ENCODE measurements at places on chromosomes 3 and 15. TPM values are rescaled to one million over a fixed set of nuclear protein-coding genes. Genes with fewer than 3 reads are reported as not detected.

DNA sequence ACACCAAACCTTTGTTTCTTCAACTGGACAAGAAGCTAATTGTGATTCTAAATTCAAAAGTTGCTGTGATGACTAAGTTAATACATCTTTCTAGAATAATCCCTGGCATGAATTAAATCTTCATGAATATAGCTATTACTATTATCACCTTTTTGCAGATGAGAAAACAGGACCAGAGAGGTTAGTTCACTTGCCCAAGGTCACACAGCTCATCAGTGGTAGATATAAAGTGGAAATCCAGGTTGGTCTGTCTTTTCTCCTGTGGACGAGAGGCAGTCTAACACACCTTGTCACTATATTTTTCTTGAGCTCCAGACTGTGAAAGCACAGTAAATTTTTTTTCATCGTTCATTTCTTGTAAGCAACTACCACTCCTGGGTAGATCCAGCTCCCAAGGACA lies 247.6 kb upstream of the LRTM1 start:
- no peak for DNase-seq

- no peak for DNase-seq
Observed at GRCh38 chr15:75043509-75044257, 20.3 kb downstream of the PPCDC start.

DNA sequence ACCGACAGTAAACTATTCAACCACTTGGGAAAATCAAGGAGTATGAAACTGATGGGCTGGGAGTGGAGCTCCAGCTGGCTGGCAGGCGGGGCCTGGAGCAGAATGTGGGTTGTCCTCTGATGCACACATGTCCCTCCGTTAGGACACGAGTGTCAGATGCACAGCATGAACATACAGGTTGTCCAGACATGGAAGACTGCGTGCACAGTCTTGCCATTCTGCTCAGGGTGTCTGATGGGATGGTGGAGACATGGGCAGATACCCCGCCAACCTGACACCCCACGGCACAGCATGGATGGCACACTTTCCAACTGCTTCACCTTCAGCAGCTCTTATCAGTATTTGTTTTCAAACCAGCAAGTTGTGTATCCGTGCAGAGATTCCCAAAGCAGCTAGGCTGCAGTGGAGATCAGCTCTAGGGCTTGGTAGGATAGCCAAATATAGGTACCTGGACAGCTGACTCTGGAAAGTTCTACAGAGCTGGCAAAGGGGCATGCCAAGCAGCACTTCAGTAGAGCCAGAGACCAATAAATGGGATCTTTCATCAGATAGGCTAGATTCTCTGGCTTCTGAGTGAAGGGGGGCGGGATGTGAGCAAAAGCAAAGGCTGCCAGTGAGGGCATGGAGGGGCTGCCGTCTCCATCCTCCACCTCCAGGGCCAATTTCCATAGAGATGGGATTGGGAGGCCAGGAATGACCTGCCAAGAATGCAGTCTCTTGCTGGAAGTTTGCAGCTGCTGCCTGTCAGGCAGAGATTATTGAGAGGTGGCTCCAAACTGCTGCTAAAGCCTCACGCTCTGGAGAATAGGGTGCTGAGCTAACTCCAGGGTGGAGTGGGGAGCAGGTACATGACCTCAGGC lies 47.2 kb upstream of the KY start:
- DNase-seq, result no peak

DNA sequence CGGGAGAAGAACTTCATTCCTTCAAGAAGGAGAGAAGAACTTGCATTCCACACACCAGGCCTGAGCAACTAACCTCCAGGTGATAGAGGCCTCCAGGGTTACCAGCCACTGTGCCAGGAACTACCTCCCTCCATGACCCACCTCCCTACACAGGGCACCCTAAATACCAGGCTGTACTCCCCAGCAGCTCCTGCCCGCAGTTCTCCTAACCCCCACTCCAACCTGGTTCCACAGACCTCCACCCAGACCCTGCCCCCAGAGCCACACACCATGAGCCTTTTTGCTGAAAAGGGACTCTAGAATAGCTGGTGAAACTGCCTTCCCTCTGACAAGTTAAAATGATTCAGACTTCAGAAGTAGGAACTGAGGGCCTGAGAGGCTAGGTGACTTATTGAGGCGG lies 8.2 kb downstream of the IGDCC3 start:
- no peak for DNase-seq

- no peak for DNase-seq
Observed at GRCh38 chr3:183378008-183378407, 50.4 kb downstream of the MCF2L2 start.

DNA sequence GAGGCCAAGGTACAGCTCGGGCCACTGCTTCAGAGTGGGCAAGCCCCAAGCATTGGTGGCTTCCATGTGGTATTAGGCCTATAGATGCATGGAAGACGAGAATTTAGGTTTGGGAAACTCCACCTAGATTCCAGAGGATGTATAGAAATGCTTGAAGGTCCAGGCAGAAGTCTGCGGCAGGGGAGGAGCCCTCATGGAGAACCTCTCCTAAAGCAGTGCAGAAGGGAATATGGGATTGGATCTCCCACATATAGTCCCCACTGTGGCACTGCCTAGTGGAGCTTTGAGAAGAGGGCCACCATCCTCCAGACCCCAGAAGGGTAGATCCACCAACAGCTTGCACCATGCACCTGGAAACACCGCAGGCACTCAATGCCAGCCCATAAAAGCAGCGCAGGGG lies 48.1 kb upstream of the XXYLT1 start:
- no peak for DNase-seq

GRCh38 chr15:46576646-46577395 lies 942.0 kb downstream of the SQOR start:
- DNase-seq, result no peak

- no peak for DNase-seq
Observed at GRCh38 chr3:167843886-167844285, 108.4 kb downstream of the SERPINI1 start.

DNA sequence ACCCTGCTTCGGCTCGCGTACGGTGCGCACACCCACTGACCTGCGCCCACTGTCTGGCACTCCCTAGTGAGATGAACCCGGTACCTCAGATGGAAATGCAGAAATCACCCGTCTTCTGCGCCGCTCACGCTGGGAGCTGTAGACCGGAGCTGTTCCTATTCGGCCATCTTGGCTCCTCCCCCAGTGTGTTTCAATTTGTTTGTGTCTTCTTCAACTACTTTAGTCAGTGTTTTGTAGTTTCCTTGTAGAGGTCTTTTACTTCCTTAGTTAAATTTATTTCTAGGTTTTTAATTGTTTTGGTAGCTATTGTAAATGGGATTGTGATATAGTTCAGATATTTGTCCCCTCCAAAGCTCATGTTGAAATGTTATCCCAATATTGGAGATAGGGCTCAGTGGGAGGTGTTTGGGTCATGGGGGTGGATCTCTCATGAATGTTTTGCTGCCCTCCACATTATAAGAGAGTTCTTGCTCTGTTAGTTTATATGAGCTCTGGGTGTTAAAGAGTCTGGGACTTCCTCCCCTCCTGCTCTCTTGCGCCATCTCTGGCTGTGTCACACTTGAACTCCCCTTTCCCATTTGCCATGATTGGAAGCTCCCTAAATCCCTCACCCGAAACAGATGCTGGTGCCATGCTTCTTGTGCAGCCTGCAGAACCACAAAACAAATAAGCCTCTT lies 304.4 kb downstream of the DOCK3 start:
- DNase-seq, result no peak

GRCh38 chr15:87746333-87746732 lies 510.2 kb downstream of the NTRK3 start:
- no peak for DNase-seq

- DNase-seq, result no peak
Observed at GRCh38 chr3:59850417-59850816, 800.6 kb upstream of the CFAP20DC start.

DNA sequence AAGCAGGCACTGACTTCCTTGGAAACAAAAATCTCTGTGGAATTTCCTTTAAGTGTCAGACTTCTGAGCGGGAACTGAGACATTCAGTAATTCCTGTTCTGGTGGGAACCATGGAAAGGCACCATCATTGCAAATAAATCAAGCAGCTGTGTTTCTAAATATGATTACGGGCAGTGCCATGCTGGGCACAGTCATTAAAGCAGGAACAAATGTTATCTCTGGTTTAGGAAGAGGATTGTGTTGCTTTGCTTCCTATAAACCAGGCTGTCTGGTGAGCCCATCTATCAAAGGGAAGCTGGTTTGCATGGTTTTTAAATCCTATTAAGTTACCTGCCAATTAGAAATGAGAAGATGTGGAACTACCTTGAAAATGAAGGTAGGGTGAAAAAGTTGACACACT lies 86.7 kb downstream of the EBLN2 start:
- no peak for DNase-seq

- DNase-seq, result no peak
Observed at GRCh38 chr3:29513236-29513635, 232.4 kb downstream of the RBMS3 start.

DNA sequence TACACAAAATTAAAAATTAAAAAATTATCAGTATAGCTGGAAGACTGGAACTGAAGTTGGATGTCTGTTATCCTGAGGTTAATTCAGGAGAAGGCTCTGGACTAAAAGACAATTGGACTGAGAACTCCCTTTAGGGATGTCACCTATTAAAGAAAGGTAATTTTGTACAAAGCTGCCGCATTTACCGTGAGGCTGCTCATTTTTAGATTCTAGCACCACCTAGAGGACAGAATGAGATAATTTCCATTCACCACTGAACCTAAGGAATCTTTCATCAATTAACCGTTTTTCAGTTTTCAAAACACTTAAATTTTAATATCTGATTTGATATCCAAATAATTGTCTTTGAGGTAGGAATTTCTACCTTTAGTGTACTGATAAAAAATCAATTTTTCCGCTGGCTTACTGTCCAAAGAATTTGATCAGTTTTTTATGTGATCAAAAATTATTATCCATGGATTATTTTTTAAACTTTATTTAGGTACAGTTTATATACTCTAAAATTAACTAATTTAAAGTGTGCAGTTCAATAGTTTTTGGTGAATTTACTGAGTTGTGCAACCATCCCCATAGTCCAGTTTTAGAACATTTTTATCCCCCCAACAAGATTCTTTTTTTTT lies 106.7 kb upstream of the TNIK start:
- DNase-seq, result peak; percentile 55

DNA sequence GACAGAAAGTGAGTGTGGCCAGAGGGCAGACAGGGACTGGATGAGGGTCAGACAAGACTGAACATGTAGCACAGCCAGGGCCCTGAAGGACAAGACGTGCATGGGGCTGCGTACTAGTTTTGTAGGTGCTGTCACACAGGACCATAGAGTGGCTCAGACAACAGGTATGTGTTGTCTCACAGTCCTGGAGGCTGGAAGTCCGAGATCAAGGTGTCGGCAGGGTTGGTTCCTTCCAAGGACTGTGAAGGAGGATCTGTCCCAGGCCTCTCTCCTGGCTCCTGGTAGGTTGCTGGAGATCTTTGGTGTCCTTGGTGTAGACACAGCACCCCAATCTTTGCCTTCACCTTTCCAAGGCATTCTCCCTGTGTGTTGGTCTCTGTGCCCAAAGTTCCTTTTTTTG lies 136.4 kb downstream of the SRGAP3 start:
- no peak for DNase-seq

- DNase-seq, result no peak
Observed at GRCh38 chr3:150348500-150348899, 59.6 kb upstream of the TSC22D2 start.

DNA sequence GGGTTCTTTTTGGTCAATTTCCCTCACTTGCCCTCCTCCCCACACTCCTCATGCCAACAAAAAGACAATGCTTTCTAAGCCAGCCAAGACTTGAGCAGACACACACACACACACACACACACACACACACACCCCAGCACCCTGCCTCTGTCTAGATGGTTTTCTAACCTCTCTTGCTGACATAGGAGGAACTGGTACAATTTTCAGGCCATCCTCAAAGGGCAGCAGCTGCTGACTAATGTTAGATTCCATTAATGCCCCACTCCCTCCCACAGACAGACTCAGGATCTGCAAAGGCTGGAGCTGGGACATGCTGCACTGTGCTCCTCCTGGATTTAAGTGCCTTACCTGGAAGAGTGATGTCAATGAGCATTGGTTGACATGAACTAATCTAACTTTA lies 438.4 kb downstream of the OCA2 start:
- DNase-seq, result no peak

GRCh38 chr3:138938056-138938876 lies 8.7 kb downstream of the FOXL2 start:
- no peak for DNase-seq

- DNase-seq, result peak; percentile 93
Observed at GRCh38 chr3:152268555-152269055, at the start of gene MBNL1. TSS of gene MBNL1 (plus strand) at chr3:152268929. CDS start at chr3:152300194, 31,265 bp downstream.

DNA sequence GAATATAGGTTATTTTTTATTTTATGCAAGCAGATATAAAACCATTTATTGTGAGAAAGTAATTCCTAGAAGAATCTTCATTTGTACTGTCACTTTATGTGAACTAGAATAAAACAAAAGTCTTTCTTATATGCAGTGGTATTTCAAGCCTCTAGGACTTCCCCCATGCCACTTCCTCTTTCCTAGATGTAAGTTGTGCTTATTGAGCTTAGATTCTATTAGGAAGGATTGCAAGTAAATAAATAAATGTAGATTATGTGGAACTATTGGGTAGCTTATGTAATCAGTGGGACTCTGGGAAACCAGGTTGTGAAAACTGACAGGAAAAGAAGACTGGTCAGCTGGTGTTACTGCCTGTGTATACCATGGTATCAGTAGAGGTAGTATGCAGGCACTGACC lies 169.7 kb downstream of the RSRC1 start:
- no peak for DNase-seq

DNA sequence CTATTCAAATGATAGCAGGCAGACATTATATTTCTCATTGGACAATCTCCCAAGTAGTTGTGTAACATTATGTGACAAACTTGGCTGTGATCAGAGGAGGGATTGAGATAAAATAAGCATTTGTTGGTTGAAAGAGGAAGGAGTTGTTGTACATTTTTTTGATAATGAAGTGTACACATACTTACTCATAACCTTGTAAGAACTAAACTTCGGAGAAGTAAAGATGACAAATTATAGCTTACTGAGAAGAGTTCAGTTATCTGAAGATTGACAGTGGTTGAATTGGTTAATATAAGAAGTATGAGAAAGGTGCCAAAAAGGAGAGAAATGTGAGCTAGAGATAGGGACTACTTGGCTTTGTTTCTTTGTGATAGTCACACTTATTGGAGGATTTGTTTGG lies 32.6 kb downstream of the STT3B start:
- no peak for DNase-seq

GRK7 gene
- 0.25 TPM for total RNA-seq

ZPLD1 gene
- not detected for total RNA-seq

GNB4 gene
- 0.91 TPM for total RNA-seq

CCR1 gene
- total RNA-seq, result 2.0 TPM

ISLR2 gene
- total RNA-seq, result not detected

CFAP100 gene
- not detected for total RNA-seq

SEMA6D gene
- not detected for total RNA-seq

C3orf49 gene
- total RNA-seq, result not detected

Data from CD4-positive, alpha-beta memory T cell (primary cell).